ENCODE measurements at places on chromosomes 2 and 18.

- DNase-seq, result no peak
These were observed 820.6 kb upstream of the PIK3C3 start for GRCh38 chr18:41134426-41134825.

DNA sequence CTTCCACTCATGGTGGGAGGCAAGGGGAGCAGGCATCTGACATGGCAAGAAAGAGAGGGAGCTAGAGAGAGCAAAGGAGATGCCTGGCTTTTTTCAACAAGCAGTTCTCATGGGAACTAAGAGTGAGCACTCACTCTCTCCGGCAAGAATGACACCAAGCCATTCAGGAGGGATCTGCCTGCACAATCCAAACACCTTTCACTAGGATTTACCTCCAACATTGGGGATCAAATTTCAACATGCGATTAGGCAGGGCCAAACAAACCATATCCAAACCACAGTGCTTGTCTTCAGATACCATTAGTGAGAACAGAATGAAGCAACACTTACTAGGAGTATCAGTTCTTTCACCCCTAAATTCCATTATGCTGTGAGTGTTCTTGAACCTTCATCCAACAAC lies 77.3 kb downstream of the FIGN start:
- DNase-seq, result no peak

- no peak for DNase-seq
These were observed 86.8 kb downstream of the FMNL2 start for GRCh38 chr2:152421521-152422370.

DNA sequence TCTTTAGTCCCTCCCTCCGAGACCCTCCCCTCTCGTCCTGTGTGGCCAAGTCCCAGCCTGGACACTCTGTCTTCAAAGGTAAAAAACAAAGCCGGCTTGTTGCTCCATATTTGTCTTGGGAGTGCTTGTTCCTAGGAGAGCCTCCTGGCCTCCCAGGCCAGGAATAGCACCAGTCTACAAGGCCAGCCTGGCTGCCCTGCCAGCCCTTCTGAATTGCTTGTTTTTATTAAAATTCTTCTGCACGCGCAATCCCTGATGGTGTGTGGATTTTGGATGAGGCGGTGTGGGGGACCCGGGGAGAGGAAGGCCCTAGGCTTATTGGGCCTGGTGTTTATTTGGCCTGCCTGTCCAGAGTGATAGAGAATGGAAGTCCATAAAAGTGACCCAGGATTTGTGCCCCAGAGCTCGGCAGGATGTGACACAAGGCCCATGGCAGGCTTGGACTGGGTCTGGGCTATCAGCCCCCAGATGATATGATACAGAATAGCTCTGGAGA lies 297.3 kb downstream of the CYP26B1 start:
- DNase-seq, result no peak

GRCh38 chr2:11121099-11121822 lies 34.0 kb upstream of the SLC66A3 start:
- DNase-seq, result no peak

DNA sequence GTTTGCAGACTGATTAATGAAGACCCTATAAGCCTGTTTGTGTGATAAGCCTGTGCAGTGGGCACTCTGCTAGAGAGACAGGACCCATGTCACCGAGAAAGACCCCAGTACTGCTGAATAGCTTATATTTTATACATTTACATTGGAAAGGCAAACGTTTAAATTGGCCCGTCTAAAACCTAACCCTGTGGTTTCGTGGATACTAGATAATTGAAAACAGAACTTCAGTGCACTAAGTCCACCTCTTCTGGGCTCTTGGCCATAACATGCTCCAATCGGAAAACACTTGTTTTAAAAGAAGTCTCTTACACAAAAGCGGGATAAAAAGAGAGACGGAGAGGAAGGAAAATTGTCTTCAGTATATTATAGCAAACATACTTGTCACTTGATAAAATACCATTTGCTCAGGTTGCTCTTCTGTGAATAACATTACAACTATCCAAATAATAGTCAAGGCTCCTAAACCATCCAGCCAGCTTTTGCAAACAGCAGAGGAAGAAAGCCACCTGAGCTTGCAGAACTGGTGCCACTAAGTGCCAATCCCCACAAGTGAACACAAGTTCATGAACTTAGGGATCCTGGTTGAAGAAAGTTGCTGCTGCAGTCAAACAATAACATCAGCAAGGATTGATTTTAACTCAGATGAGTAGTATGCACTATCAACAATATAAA lies 218.4 kb upstream of the FN1 start:
- no peak for DNase-seq

- no peak for DNase-seq
These were observed 55.9 kb upstream of the ZNF385B start for GRCh38 chr2:179917272-179917671.

Measured in effector CD4-positive, alpha-beta T cell (primary cell).